GM12892 (cell line): ENCODE measurements at places on chromosomes 7 and 10.

DNA sequence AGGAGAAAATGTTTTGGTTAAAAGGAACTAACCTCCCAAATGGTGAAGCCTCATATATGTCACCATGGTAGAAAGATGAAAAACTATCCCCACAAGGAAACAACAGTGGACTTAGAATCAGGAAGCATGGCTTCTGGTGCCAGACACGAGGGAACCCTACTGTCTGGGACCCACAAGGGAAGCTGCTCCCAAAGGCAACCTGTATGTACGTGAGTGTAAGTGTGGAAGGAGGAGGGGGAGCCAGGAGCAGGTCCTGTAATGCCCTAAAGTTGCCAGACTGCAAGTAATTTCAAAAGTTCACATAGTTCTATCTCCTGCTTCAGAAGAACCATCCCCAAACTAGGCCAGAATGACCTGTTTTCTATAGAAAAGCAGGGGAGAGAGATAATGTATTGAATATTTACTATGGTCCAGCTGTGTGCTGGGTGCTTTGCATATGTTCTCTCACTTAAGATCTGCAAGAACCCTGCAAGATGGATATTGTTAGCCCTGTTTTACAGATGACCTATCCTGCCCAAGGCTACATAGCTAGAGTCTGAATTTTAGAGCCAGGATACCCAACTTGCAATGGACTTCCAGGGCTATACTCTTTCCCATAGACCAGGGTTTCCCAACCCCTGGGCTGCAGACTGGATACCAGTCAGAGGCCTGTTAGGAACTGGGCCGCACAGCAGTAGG is 19.2 kb downstream of the DUSP5 start:
- no peak for DNase-seq

GRCh38 chr7:103343332-103343731 is 1.2 kb downstream of the DNAJC2 start:
- DNase-seq = no peak

- DNase-seq = no peak
Observed at GRCh38 chr7:147509541-147510200, 1080.9 kb upstream of the C7orf33 start.

DNA sequence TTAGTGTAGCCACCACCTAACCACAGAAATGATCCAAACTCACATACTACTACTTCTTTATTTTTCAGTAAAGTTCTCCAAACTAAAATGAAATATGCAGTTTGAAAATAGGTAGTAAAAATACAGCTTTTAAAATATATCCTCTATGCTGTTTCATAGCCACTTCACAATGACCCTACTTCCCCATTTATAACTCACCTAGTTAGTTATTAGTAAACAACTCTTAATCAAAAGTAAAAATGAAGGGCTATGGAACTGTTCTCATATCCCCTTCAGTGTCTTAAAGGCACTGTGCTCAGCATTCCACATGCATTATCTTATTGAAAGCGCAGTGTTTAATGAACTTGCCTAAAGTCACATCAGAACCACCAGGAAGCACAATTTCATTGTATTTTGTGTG is 43.5 kb downstream of the KMT2C start:
- no peak for DNase-seq

DNA sequence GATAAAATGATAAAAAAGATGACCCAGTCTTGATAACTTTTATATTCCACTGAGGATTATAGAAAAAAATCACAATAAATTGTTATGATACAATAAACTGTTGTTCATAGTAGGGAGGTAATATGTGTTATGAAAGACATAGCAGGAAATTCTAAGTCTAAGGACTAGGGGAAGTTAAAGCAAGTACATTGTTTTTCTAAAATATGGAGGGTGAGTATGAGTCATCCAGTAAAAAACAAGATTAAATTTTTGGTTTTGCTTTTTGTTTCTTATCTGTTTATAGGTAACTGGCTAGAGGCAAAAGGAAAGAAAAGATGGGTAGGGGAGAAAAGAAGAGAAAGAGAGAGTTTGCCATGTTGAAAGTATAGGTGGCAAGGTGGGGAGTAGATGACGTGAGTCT is 188.4 kb downstream of the POLR1F start:
- DNase-seq = no peak

DNA sequence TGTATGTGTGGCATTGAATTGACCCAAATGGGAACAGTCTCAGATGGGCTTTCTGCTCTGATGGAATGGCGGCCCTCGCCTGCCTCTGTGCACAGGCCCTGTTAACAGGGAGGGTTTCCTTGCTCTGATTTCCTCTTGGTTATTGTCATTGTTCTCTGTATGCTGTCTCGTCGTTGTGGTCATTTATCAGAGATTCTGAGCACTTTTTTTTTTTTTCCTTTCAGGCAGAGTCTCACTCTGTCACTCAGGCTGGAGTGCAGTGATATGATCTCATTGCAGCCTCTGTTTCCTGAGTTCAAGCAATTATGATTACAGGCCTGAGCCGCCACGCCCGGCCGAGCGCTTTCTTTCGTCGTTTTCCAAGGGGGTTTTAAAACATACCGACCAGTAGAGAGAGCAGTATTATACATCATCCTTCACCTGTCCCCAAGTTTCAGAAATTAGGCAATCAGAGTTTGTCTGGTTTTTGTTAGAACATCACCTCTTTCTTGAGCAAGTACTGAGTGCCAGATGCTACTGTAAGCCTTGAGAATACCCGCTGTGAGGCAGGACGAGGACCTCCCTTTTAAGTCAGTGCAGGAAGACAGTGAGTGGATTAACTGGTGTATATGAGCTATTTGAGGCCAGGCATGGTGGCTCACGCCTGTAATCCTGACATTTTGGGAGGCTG is 6.5 kb downstream of the CHST12 start:
- no peak for DNase-seq

- no peak for DNase-seq
Observed at GRCh38 chr10:129035052-129035827, 431.8 kb upstream of the MGMT start.

- no peak for DNase-seq
Observed at GRCh38 chr10:77978360-77978759, 51.0 kb downstream of the POLR3A start.

GRCh38 chr10:124608093-124608721 is 136.0 kb downstream of the FAM53B start:
- no peak for DNase-seq

DNA sequence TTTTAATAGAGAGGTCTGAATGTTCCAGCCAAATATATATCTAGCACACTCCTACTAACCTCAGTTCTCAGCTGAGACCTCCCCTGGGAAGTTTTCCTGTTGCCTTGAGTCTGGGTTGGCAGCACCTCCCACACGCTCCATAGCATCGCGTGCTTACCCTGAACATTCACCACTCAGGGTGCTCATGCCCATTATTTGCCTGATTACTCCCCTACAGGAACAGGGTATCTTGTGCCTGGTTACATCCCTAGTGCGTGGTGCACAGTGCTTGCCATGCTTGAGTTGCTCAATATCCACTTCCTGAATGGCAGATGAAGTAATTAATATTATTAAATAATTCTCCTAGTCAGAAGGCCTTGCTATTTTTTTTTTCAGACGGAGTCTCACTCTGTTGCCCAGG is 269.9 kb upstream of the IMMP2L start:
- no peak for DNase-seq
